ENCODE measurements at places on chromosomes 7 and 10.

DNA sequence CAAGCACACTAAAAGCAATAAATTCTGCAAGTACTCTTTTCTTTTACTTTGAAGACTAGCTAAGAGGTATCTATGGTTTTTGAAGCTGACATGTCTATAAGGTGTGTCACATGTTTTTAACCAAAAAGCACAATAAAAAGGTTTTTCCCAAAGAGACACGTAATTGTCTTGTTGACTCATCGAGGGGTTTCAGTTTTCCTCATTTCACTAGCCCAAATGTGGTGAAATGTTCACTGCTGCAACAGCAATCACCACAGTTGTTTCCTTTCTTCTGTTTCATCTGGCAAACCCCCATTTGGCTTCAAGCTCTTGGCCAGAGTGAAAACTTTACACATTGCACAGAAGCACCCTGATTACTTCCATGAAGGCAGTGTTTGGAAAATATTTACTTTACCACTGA is 3.8 kb upstream of the HOXA4 start:
- DNase-seq, result peak; percentile 87

DNA sequence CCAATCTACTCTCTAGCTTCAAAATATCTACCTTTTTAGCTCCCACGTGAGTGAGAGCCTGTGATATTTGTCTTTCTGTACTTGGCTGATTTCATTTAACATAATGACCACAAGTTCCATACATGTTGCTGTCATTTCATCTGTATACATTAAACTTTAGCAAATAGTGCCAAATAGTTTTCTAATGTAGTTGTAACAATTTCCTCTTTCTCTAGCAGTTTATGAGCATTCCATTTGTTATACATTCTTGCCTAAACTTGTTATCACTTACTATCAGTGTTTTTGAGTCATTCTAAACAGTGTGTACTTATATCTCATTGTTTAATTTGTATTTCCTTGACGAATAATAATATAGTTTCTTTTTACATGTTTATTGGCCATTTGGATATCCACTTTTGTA is 77.2 kb downstream of the NEUROD6 start:
- DNase-seq, result no peak

DNA sequence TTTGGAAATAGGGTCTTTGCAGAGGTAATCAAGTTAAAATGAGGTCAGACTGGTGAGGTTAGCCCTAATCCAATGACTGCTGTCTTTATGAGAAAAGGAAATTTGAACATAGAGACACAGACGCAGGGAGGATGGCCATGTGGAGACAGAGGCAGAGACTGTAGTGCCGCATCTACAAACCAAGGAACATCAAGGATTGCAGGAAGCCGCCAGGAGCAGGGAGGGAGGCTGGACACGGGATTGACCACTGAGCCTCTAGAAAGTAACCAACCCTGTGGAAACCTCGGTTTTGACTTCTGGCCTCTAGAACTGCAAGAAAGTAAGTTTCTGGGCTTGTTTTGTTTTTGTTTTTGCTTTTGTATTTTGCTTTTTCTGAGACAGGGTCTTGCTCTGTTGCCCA is 68.4 kb upstream of the ADAM12 start:
- DNase-seq, result no peak

- no peak for DNase-seq
These were observed 127.8 kb downstream of the SH3PXD2A start for GRCh38 chr10:103727546-103727963.

DNA sequence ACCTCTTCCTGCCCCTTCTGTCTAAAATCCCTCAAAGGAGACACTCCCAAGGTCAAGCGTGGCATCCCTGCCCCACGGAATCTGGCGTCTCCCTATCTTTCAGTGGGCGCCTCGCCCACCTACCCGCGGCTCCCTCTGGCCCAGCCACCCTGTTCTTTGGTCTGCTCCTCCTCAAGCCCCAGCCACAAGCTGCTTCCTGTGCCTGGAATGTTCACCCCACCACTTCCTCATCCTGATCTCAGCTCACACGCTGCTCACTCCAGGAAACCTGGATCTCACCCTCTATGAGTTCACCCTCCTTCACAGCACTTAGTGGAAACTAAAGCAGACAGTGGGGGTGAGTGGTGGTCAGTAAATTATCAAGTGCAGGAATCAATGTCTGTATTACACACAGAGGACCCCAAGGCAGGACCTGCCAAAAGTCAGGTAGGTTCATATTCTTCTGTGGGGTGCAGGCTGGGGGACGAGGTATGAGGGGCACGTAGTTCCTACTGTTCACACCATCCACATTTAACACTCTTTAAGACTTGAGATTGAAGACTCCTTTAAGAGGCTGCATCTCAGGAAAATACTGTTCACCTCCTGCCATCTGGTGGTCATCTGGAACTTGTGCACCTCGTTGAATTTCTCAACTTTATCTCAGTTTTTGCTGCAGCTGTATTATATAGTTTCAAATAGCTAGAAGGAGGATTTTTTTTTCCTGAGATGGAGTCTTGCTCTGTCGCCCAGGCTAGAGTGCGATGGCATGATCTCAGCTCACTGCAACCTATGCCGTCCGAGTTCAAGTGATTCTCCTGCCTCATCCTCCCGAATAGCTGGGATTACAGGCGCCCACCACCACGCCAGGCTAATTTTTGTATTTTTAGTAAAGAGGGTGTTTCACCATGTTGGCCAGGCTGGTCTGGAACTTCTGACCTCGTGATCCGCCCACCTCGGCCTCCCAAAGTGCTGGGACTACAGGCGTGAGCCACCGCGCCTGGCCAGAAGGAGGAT is 166.6 kb downstream of the ARHGAP21 start:
- DNase-seq, result peak; percentile 66

DNA sequence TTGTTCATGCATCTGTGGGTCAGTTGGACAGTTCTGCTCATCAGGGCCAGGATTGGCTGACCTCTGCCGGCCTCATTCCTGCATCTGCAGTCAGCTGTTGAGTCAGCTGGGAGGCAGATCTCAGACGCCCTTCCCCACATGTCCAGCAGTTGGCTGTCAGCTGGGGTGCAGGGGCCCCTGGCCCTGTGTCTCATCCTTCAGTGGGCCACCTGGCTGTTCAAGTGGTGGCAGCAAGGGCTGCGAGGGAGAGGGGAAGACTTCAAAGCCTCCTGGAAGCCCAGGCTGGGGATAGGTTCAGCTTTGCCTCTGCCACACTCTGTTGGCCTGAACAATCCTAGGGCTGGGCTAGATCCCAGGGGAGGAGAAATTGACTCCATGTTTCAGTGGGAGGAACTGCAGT is 33.2 kb downstream of the TACR2 start:
- DNase-seq, result no peak

DNA sequence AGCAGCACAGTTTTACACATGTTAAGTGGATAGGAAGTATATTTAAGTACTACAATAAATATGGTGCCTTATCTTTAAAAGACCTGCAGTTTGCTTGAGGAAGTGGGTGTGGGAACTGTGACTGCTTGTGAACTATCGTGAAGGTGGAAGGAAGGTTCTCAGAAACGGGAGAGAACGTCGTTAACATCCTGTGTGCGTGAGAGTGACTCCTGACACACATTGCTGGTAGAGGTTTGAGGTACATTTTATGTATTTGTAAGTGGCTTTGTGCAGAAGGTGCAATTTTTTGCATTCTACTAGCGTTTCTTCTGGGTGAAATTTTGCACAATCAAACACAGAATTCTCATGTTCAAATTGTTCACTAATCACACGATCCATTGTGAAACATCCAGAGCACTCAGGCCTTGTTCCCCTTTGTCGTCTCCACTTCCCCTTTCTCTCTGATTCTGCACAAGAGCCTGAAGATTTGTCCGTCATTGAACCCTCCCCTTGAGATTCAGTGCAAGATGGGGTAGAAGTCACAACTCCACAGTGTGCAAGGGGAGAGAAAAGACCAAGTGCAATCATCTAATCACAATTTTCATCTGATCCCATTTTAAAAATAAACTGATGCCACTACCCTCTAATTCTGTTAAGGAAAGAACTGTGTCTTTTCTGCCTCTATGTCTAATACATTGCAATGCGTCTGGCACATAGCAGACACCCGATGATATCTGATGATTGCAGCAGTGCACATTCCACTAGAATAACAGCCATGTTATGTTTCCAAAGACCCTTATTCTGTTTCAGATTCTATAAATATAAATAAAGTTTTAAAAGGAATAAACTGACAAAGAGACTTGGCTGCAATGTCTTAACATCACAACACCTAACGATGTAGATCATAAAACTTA is 279.9 kb downstream of the NEBL start:
- DNase-seq, result no peak

DNA sequence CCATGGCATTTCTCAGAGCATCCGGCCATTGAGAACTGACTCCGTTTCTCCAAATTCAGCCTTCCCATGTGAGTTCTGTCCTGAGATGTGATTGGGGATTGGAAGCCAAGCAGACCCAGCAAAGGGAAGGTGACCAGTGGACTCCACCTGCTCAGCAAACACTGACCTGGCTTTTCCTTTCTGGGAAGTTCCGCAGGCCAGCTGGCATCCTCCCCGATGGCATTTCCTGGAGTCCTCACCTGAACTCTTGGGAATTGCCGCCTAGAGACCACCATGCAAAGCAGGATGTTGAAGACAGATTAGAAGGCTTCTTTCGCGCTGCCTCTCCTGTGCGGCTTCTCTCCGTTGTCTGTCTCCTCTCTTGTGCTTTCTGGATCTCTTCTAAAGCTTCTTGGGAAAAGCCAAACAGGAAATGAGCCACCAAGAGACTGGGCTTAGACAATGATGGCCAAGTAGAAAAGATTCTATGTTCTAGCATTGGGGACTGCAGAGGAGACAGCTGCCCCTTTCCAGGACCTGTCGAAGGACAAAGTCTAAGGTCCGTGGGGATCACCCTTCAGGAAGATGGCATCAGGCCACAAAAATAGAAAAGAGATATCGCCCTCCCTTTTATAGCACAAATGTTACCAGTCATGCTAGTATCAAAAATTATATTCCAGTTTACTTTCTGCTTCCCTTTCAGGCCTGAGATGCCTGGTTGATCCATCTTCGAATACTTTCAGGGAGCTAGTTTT is 103.7 kb upstream of the INSYN2A start:
- no peak for DNase-seq

DNA sequence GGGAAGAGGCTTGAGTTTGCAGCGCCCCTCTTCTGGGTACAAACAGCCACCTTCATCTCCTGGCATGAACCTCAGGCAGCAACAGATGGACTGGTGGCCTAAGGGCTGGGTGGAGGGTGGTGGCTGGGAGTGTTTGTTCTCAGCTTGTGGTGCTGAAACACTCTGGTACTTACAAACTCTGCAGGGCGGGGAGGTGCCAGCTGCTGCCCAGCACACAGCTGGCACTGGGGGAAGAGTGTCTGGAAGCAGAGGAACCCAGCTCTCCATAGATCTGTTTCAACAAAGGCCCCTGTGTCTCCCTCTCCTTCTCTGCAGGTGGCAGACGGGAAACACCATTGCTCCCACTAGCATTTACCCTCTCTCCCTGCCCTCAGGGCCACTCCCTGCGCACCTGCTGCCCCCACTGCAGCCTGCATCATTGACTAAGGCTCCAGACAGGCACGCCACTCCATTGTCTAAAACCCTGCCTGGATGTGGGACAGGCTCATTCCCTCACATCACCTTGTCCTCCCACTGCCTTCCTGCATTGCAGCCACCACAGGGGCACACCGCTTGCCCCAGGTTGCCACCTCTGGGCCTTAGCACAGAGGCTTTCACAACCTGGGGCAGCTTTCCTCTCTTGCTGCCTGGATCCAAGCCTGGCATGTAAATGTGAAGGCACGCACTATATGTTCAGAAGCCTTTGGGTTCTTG is 6.5 kb downstream of the ARHGAP22 start:
- no peak for DNase-seq
